ENCODE measurements at places on chromosomes 2 and 18. TPM values are rescaled to one million over a fixed set of nuclear protein-coding genes. Genes with fewer than 3 reads are reported as not detected.

Gene PARD3B
- total RNA-seq, result 4.5 TPM

Gene KCNE4
- 2.4 TPM for total RNA-seq

Gene DHX57
- total RNA-seq, result 54.6 TPM

Gene RFTN2
- total RNA-seq, result 22.8 TPM

All from frontal cortex (tissue), 4 donors.